ENCODE measurements at places on chromosomes 4 and X. TPM values are rescaled to one million over a fixed set of nuclear protein-coding genes. Genes with fewer than 3 reads are reported as not detected.

Gene HPSE
- 6.1 TPM for total RNA-seq

Gene DCHS2
- total RNA-seq, result 0.09 TPM

GRCh38 chr4:69069085-69069484 lies 27.2 kb upstream of the UGT2B7 start:
- no peaks in the 10 kb centered on the region for H3K36me3 ChIP-seq
- DNase-seq, result no peak
- H3K27me3 ChIP-seq, result no peaks in the 10 kb centered on the region
- no peak overlapping the region for H3K4me3 ChIP-seq
- H3K27ac ChIP-seq, result no peak overlapping the region

Gene QRFPR
- total RNA-seq, result not detected

GRCh38 chr4:112109360-112110058 lies 35.7 kb upstream of the FAM241A start:
- no peaks in the 10 kb centered on the region for H3K36me3 ChIP-seq
- no peaks in the 10 kb centered on the region for H3K27me3 ChIP-seq
- H3K4me1 ChIP-seq, result no peaks in the 10 kb centered on the region
- no peak for DNase-seq

All from T-cell (primary cell).